RCC 7860 (cell line): ENCODE measurements at places on chromosomes 12 and 14.
A peak's percentile ranks its signal among the peaks of the same experiment; 100 is the strongest.

DNA sequence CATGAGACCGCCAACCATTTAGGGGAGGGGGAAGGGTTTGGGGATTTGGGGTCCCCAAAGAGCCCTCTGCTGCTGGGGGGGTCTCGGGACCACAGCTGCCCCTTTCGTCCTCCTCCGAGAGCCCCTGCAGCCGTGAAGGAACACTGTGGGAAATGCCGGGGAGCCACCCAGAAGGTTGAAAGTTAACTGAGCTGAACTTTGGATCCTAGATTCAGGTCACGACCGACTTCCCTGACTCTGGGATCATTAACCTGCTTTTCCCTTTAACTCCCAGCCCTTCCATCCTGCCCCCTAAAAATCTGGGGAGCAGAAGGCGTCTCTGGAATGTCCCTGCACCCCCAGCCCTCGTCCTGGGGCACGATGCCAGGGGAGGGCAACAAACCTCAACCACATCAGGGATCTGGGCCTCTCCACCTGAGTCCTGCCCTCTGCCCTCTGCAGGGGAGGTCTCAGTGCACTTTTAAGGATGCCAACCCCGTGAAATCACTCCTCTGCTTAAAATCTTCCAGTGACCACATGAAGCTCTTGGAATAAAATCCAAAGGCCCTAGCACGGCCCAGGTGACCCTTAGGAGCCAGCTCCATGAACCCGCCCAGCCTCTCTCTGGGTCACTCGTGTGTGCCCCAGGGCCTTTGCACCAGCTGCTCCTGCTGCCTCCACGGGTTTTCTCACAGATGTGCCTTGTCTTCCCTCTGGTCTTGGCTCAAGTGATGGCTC, 95.0 kb downstream of the RFLNA start:
- no peak for DNase-seq

GRCh38 chr12:66804563-66804974, 125.7 kb upstream of the GRIP1 start:
- DNase-seq: no peak

- no peak for DNase-seq
Observed at GRCh38 chr12:22808860-22809259, 183.9 kb downstream of the ETNK1 start.

DNA sequence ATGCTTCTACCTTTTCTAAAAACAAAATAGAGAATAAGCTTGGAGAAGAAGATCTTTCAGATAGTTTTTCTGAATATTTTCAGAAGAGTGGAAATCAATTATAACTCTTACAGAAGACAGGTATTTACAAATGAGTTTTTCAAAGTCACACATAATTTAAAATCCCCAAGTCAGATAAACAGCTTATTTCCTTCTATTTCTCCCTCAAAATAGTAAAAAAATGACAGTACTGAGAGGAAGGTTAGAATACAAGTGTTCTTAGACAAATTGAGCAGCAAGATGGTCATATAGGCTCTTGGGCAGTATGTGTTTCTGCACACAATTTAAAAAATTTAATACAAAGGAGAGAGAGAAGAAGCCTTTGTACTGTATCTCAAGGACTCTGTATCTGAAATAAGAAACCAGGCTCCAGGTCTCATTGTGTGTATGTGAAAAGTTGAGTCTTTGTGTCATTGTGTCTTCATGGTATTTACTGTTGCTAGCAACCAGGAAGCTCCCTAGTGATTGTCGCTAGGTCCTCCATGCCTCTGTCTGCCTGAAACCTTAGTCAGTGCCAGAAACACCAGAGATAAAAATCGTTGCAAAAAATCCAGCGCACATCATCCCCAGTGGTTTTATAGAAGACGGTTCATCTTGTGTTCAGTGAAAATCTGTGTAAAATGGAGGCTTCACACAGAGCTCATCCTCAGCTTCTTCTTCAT, 12.9 kb upstream of the TUBA1A start:
- peak; percentile 66 for DNase-seq

GRCh38 chr14:44812672-44813071, 149.1 kb downstream of the KLHL28 start:
- no peak for DNase-seq

GRCh38 chr12:106879612-106880011, 76.1 kb upstream of the TMEM263 start:
- DNase-seq: no peak

GRCh38 chr14:42002141-42002540, 395.5 kb downstream of the LRFN5 start:
- no peak for DNase-seq

DNA sequence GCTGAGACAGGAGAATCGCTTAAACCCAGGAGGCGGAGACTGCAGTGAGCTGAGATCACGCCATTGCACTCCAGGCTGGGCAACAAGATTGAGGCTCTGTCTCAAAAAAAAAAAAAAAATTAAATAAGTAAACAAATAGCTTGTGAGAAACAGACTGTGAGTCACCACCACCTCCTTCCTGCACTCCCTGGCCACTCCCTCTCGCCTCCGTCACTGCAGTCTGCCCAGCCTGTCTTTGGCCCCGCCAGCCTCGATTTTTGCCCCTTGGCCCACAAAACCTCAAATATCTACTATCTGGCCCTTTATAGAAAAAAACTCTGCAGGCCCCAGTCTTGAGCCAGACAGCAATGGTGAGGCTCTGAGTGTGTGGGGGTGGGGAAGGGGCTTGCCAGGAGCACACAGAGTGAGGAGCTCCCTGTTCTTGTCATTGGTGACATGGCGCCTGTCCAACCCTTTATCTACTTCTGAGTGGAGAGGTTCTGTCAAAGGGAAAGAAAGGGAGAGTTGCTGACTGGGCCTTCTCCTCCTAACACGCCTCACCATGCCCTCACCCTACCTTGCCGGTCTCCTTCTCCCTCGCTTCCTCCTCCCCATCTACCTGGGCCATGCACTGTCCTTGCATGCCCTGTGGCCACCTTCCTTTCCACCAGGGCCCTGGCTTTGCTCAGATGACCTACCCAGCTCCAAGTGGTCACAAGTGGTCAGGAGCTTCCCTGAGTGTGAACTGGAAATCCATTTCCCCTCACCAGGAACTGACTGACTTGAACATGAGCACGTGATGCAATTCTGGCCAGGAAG, 22.1 kb downstream of the LGMN start:
- DNase-seq: no peak

DNA sequence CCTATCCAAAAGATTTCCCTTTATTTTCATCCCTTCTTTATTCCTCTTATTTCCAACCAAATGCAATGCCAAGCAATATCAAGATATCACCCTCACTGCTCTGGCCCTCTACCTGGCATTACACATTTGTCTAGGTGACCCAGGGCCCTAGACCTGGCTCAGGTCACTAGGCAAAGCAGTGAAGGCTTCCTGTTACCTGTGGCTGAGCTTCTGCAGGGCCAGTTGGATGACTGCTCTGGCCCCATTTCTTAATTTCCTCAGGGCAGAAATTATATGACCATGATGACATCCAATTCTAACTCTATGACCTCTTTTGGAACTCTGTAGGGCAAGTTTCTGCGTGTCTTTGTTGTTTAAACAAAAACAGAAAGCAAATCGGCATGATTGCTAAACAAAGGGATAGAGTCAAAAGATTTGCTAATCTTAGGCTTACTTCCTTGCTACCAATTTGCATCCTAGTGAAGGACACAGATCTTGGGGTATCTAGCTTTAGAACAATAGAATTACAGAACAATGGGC, 7.4 kb upstream of the CCDC198 start:
- no peak for DNase-seq

- no peak for DNase-seq
Observed at GRCh38 chr12:55696141-55696540, 11.6 kb downstream of the ITGA7 start.

DNA sequence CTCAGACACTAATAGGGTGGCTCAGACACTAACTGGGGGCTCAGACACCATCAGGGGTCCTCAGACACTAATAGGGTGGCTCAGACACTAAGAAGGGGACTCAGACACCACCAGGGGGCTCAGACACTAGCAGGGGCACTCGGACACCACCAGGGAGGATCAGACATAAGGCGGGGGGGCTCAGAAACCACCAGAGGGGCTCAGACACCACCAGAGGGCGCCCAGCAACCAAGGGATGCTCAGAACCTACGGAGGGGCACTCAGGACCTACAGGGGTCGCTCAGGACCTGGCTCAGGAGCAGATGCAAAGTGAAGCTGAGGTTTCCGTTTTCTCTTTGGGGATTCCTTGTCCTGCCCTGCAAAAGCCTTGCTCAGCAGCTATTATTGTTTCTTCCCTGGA, 448.5 kb downstream of the TMEM121 start:
- DNase-seq: peak; percentile 17

GRCh38 chr12:63893170-63893569, 48.7 kb downstream of the SRGAP1 start:
- no peak for DNase-seq

GRCh38 chr12:105352052-105352451, 21.6 kb downstream of the C12orf75 start:
- DNase-seq: no peak

GRCh38 chr14:76957224-76957891, 71.2 kb downstream of the IRF2BPL start:
- peak; percentile 35 for DNase-seq

GRCh38 chr12:53975064-53975471, 314 bp upstream of the HOTAIR start:
- no peak for DNase-seq

GRCh38 chr14:53719536-53719935, 237.1 kb downstream of the BMP4 start:
- DNase-seq: no peak

- DNase-seq: peak; percentile 66
Observed at GRCh38 chr14:101635749-101636560, 74.7 kb downstream of the DIO3 start.

- DNase-seq: no peak
Observed at GRCh38 chr12:97927977-97928376, 465.4 kb downstream of the RMST start.

GRCh38 chr14:69464379-69464778, 20.1 kb upstream of the PLEKHD1 start:
- DNase-seq: no peak
